ENCODE measurements at places on chromosomes 7 and 10. TPM values are rescaled to one million over a fixed set of nuclear protein-coding genes. Genes with fewer than 3 reads are reported as not detected.

DNA sequence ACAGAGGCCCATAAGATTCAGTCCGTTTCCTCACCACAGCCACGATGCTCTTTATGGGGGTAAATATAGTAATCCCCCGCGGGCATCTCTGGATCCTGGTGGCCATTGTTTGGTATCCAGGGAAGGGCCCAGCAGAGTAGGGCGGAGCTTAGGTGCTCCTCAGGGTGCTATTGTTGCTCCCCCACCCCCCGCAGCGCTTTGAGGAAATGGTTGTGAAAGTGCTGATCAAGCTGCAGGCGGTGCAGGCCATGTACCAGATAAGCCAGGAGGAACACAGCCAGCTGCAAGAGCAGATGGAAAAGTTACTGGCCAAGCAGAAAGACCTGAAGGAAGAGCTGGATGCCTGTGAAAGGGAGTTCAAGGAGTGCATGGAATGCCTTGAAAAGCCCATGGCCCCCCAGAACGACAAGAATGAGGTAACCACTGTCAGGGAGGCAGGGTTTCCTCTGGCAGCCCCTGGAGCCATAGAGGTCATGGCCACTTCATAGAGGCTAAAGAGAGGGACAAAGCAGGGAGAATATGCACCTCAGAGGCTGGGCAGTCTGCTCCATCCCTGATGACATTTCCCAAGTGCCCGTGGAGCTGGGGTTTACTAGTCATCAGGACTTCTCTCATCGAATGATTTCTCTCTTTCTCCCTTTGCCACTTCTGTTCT is 17.6 kb upstream of the FLNC start:
- DNase-seq: no peak

DNA sequence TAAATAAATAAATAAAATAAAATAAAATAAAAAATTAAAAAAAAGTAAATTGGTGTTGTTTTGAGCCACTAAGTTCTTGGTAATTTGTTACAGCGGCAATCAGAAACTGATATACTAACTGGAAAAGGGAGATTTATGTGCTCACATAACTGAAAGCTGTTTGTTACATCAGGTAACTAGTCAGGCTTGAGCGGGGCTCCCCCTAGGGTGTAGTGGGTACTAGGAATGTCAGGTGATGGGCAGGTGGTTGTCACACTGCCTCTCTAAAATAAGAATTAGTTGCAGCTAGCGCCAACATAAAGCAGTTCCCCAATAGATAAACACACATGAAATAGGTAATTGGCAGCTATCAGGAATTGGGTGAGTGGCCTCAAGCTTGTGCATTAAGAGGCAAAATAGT is 1336.9 kb downstream of the XPNPEP1 start:
- DNase-seq: no peak

The GPR37 gene
- total RNA-seq: 0.13 TPM

The UFSP1 gene
- 2.9 TPM for total RNA-seq

- DNase-seq: no peak
Measured at GRCh38 chr10:103512591-103513379, 19.3 kb downstream of the NEURL1 start.

The PTPN12 gene
- 166 TPM for total RNA-seq

DNA sequence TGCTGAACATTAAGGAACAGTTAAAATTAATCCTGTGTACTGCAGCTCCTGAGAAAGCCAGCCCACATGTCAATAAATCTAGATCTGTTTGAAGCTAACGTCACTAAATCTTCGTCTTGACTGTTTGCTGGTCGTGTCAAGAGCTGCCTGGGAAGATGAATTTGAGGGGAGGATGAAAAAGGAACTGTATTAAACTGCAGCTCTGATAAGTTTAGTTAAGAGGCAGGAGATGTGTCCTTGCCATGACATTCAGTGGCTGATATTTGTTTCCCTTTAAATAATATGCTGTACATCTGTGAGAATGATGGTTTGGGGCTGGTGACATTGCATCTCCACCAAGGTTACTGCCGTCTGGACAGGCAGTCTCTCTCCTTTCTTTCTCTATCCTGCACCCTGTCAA is 435.3 kb downstream of the LRMDA start:
- no peak for DNase-seq

The TMEM213 gene
- total RNA-seq: not detected

GRCh38 chr7:121755818-121756552 is 117.0 kb upstream of the PTPRZ1 start:
- no peak for DNase-seq

- no peak for DNase-seq
Measured at GRCh38 chr7:48497521-48497920, 326.3 kb downstream of the ABCA13 start.

All from sciatic nerve (tissue), 2 donors.